ACHN (cell line): ENCODE measurements at places on chromosomes 11 and 22.

- no peak for DNase-seq
These were observed 18.7 kb downstream of the ART5 start for GRCh38 chr11:3623121-3623520.

DNA sequence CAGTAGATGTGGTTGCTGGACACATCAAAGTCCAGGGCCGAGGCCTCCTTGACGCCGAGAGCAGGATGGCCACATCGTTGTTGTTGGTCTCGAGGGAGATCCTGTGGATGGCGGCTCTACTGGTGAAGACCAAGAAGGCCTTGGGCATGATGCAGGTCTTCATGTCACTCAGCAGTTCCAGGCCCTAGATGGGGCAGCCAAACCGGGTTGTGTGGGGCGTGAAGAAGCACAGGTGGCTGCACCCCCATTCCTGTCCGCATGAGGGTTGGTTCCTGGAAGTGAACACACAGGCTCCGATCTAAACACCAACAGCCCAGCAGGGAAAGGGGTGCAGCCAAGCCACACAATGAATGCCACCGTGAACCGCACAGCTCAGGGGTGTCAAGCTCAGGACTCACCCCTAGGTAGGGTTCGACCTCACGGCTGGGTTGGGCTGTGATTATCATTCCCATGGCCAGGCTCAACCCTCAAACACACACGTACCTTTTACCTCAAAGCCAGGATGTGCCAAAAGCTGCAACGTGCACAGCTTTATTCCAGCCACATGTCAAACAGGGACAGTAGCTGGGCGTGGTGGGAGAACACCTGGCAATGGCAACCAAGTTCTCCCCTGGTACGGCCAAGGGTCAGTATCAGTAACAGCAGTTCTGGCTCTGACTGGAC, 132.3 kb downstream of the CRYBB2 start:
- no peak for DNase-seq

GRCh38 chr22:50281384-50281760, 11.2 kb upstream of the MAPK11 start:
- DNase-seq, result no peak

DNA sequence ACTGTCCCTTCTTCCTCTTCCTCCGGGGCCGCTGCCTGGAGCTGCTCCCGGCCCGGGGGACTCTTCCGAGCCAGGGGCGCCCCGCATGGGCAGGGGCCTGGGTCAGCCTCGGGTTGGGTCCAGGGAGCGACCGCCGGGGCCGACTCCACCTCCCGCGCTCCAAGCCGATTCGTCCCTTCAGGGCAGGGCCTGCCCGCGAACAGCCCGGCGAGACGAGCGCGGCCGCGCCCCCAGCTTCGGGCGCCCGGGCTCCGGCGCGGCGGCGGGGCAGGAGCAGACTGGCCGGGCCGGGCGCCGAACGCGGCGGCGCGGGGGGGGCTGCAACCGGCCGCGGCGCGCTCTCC, at the start of gene LARGE1:
LARGE1 (minus strand) TSS at position 280 of the 344 bp plus-strand sequence.
- peak; percentile 17 for DNase-seq

DNA sequence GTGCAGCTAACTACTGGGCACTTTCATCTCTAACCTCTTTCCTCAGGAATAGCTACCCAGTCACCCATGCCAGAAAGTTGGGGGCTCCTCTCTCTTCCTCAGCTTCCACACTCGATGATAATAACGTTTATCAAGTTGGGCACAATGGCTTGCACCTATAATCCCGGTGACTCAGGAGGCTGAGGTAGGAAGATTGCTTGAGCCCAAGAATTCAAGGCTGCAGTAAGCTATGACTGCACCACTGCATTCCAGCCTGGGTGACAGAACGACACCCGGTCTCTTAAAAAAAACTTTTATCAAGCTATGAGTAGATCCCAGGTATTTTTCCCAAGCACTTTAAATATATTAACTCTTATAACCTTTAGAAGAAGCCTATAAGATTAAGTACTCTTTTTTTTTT, 2.0 kb downstream of the SF3A1 start:
- DNase-seq, result no peak
